OCI-LY7 (cell line): ENCODE measurements at places on chromosomes 4 and X.

- no peak for DNase-seq
These were observed 140.3 kb downstream of the CFAP299 start for GRCh38 chr4:80475798-80476197.

DNA sequence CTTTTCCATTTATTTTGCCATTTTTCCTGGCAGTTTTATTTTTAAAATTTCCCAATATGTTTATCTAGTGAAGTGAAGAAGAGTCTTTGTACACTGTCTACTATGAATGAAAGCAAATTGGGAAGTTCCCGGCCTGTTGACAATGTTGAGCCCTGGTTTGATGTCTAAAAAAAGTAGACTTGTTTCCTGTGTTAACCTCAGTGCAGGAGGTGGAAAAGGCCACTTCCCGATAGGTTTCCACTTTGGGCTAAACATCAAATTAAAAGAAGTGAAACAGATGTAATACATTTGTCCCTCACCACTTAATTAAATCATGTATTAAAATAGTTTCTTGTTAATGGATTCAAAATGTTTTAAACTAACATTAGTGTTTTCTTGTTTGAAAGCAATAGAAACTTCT lies 30.0 kb downstream of the BBS12 start:
- DNase-seq, result no peak

DNA sequence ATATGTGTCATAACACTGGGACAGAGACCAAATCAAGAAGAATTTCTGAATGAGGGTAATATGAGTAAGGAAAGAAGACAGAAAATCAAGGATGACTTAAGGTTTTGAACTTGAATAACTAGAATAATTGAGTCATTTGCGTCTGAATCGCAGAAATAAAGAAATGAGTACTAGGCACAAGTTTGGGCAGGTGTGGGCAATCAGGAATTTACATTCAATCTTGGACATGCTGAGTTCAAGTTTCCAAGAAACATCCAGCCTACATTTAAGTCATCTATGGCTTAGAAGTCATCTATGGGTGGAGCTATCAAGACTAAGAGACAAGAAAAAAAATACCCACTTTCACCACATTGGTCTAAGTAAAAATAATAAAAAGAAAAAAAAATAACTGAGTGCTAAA lies 30.4 kb upstream of the WDR44 start:
- no peak for DNase-seq

DNA sequence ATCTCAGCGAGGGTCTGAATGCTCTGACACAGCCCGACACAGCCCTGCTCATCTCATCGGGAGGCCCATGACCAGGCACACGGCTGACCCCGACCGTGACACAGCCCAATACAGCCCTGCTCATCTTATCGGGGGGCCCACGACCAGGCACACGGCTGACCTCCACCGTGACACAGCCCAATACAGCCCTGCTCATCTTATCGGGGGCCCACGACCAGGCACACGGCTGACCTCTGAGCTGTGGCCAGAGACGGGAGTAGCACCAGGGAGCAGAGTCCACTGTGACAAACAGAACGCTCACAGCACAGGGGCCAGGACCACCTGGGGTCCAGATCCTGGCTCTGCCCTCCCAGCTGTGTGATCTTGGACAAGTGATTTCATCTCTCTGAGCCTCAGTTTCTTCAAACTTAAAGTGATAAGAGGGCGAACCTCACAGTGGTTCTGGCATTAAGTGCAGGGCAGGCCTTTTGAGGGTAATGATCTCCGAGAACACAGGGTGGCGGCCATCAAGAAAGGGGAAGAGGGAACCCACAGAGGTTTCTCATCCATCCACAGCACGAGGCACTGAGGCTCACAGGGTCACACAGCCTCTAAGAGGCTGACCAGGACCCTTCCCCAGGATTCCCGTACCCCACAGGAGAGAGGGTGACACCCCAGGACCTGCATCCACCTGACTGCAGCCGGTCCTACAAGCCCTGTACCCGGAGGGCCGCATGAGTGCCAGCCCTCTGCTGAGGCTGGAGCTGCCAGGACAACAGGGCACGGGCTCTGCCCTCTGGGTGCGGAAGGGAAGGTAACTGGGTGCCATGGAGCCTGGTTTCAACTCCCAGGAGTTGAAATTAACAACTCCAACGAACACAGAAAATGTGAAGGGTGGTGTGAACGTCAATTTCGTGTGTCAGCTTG lies 60.1 kb downstream of the WFS1 start:
- no peak for DNase-seq

DNA sequence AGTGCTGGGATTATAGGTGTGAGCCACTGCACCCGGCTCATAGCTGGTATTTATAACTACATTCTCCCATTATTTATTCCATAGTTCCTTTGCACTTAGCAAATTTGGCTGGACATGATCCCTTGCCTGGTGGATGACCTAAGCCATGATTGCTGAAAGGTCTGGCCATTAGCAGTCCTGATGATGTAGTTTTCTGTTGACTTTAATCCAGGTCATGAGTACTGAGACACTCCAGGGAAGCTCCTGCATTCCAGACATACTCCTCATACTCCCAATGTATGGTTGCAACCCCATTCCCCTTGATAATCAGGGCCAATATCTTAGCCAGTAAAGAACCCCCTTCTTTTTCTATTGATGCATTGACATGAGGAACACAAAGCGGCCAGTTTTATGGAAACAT lies 24.4 kb upstream of the MGST2 start:
- no peak for DNase-seq
